RWPE1 (cell line): ENCODE measurements at places on chromosomes 11 and 22.

GRCh38 chr11:59076876-59077571 lies 9.1 kb upstream of the GLYATL1B start:
- DNase-seq: no peak

DNA sequence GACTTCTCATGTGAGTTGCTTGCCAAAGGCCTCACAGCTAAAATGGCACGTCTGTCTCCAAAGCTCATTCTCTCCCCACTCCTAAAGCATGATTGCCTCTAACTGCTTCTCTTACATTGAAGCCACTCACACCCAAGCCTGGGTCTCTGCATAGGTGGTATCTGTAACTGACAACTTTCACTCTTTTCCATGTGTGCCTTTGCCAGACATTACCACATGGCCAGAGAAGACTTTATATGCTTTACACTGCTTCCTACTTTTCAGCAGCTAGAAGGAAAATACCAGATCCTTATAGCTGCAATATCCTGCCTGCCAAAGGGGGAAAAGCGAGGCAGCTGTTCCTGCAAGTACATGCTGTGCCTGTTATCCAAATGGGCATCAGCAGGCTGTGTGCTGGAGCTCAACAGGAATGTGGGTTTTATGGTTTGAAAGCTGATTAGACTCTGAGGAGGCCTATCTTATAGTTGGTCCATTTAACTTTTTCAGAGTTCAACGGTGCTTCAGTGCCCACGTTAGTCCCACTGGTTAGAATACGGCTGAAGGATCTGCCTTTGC lies 547.1 kb downstream of the RAB38 start:
- no peak for DNase-seq

GRCh38 chr11:32188785-32189184 lies 97.9 kb downstream of the RCN1 start:
- DNase-seq: no peak

- no peak for DNase-seq
These were observed 100.5 kb downstream of the TTC17 start for GRCh38 chr11:43459246-43459645.

- DNase-seq: peak; percentile 94
These were observed 14.7 kb downstream of the GATD1 start for GRCh38 chr11:762421-763072.

DNA sequence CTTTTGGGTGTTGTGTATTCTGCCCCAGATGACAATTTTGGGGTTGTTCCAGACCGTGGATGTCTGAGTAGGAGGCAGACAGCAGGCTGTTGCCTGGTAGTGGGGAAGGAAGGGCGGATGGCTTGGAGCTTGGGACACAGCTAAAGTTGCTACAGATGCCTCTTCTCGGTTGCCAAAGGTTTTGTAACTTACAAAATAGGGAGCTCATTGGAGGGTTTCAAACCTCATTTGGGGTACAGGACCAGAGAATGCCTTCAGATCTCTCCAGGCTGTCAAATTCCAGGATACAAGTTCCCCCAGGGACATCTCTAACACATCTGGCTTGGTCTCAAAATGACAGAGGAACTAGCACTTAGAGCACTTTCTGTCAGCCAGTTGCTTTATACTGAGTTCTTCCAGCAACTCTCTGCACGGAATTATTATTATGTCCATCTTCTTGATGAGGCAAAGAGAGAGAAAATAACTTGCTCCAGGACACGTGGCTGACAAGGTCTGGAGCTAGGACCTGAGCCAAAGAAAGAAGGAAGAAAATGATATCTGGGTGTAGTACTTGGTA lies 56.0 kb downstream of the SLC1A2 start:
- no peak for DNase-seq

- DNase-seq: no peak
These were observed 14.9 kb upstream of the PRG2 start for GRCh38 chr11:57405271-57405860.

DNA sequence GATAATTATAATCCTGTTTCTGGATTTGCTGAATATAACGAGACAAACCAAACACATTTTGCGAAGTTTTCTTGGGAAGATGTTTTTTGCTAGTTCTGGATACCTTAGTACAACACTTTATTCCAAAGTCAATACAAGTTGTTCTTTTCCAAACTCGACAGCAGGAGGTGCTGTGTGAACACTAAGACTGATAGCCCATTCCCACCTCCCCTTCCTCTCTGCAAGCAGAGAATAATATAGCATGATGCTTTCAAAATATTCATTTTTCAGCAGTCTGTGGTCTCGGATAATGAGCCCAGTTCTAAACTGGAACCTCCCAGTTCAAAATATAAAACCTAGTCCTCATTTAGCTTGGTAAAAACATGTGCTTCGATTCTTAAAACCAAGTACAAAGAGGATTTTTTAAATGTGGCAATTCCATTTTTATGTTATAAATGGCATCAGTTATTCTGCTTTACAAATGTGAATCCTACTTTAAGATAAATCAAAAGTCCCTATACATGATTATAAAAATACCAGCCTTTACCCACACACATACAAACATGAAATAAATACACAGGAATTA lies 129.1 kb downstream of the DCDC1 start:
- DNase-seq: no peak

DNA sequence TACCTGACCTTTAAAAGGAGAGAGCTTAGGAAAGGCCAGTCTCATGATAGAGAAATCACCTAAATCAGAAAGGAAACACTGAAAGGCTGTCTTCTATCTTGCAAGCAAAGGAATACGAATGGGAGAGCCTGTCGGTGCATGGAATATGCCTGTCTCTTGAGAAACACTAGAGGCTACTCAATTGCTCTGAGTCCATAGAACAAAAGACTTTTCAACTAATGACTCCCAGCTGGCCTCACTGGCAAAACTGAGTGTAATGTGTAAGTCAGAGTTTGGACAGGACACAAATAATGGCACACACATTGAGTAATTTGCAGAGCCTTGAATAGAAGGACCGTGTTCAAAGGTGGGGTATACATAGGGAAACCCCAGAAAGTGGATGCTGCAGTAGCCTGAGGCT lies 171.0 kb upstream of the ARHGAP20 start:
- DNase-seq: no peak

GRCh38 chr22:49149721-49150608 lies 677.7 kb downstream of the BRD1 start:
- no peak for DNase-seq

- no peak for DNase-seq
These were observed 35.3 kb upstream of the GNB1L start for GRCh38 chr22:19889951-19890350.

- DNase-seq: no peak
These were observed 761 bp downstream of the ZDHHC13 start for GRCh38 chr11:19117760-19118097.

DNA sequence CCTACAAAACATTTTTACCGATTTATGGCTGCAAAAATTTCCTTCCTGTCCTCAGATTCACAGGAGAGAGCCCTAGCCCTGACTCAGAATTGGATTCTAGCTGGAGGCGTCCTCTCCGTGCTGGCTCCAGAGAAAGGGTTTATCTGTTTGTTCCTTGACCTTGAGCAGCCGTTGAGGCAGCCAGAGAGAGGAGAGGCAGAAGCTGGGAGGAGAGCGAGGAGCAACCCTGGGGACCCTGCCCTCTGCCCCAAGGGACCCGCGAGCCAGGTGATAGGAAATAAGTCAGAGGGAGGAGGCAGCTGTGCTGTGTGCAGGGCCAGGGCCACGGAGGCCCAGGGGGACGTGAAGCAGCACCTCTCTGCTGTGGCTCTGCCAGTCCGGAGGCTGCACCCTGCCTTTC lies 75.6 kb downstream of the IGLL1 start:
- DNase-seq: no peak

- DNase-seq: no peak
These were observed 122.1 kb downstream of the BCR start for GRCh38 chr22:23302171-23303002.

DNA sequence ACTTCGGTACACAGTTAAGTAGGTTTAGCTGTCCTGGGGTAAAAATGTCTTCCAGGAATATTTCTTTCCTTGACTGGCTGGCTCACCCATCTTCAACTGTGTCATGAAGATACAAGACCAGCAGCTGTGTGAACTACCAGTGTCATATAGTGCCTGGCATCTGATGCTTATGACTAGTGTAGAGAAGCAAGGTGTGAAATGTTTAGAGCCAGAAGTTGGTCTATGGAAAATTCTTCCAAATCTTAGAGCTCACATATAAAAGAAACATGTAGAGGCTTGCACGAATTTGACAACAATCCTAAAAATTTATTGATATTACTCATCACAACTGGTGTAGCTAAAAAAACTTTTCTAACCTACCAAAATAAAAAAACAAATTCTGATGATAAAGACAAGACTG lies 54.4 kb downstream of the ARL14EP start:
- peak; percentile 26 for DNase-seq

GRCh38 chr11:109945626-109946321 lies 147.4 kb upstream of the ZC3H12C start:
- no peak for DNase-seq

DNA sequence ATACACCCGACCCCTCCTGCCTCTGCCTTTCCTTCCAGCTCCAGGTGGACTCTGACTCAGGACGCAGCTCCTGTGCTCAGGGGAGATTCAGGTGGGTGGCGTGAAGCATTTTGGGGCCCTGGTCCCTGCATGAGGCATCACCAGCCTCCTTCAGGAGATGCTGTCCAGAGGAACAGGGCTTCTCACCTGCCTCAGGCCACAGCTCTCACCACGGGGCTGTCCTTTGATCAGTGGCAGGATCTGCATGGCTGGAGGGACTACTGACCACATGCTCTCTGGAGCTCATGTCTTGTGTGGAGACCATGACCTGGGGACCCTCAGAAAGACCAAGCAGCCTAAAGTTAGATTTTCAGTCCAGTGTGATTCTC lies 58.8 kb downstream of the GGTLC2 start:
- DNase-seq: no peak

DNA sequence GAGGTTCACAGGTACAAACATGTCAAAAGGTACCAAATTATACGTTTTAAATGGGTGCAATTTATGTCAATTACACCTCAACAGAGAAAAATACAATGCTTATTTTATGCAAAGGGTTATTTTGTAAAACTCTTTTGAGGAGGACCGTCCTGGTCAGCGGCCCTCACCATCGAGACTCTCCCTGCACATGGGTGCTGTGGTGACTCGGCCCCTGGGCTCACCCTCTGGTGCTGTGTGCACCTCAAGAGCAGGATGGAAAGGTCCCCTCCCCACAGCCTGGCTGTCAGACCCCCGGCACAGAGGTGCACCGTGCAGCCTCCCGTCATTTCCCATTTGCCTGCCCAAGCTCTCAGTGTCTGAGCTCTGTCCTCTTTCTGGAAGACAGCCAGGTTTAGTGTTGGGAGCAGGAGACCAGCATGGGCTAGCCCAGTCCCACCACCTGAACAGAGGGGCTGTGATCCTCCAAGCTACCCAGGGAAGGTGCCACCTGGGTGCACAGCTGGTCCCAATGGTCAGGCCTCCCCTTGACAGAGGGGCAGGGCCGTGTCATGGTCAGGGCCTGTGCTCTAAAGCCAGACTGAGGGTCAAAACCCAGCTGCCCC lies 41.8 kb upstream of the PRODH start:
- DNase-seq: no peak

- DNase-seq: no peak
These were observed 2.0 kb upstream of the KRTAP5-8 start for GRCh38 chr11:71535825-71536224.

GRCh38 chr22:31954535-31955523 lies 10.5 kb downstream of the YWHAH start:
- DNase-seq: no peak

- DNase-seq: no peak
These were observed 335 bp downstream of the ZNF408 start for GRCh38 chr11:46701078-46701654.

- DNase-seq: no peak
These were observed 65.2 kb upstream of the LARGE1 start for GRCh38 chr22:33985506-33985905.

DNA sequence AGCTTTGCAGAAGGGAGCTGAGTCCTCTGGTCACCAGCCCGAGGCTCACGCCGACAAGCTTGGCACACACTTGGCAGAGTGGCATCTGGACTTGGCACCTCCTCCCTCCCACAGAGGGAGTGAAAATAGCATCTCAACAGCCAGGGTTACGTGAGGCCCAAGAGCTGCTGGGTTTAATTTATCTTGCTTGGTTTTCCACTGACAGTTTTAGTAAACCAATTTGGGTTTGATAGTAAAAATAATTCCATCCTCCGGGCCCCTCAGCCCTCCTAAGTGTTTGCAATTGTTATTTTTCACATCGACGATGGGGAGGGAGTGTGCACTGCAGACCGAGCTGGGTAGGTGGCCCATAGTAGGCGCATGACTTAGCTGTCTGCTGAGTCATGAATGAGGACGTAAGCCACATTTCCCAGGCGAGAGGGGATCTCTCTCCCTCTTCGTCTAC lies 107.6 kb upstream of the ASPHD2 start:
- no peak for DNase-seq

DNA sequence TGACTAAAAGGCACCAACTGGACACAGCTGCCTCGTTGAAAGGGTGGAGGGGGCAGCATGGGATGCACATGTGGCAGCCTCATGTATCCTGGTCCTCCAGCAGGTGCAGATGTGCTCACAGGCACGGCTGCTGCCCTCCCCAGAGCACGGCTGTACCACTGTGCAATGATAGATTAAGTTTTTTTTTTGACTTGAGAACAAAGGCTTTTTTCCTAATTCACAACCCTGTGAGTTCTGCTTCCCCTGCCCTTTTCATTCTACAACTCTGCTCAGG lies 11.4 kb downstream of the DKK3 start:
- DNase-seq: no peak

- no peak for DNase-seq
These were observed 38.4 kb upstream of the A4GALT start for GRCh38 chr22:42758931-42759629.

DNA sequence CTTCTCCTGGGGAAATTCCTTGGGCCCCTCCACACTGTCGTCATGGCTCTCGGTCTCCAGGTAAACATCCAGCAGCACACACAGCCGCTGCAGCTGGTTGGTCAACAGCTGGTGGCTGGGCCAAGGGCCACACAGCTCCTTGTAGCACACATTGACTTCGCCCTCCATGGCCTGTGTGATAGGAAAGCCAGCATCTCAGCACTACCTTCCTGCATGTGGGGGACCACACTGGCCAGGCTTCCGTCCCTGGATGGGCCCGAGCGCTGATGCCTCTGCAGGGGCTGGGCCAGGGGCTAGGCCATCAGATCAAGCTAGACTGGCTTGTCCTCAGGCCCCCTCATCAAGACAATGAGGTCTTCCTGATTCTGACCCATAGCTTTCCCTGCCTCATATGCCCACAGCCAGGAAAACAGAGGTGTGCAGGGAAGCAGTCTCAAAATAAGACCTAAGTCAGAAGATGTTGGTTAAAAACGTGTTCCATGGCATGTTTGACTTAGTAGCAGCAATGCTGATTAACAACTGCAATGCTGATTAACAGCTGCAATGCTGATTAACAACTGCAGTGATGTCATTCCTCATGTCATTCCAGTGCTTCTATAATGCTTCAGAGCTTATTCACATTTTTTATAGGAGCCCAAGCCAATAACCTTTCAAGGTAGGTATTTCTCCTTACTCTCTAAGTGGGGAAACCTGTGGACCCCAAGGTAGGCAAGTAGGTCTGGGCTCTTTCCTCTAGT lies 31.3 kb downstream of the NEFH start:
- DNase-seq: no peak

GRCh38 chr11:88017666-88018065 lies 157.6 kb downstream of the RAB38 start:
- no peak for DNase-seq
